ENCODE measurements at places on chromosomes 6 and 20.

DNA sequence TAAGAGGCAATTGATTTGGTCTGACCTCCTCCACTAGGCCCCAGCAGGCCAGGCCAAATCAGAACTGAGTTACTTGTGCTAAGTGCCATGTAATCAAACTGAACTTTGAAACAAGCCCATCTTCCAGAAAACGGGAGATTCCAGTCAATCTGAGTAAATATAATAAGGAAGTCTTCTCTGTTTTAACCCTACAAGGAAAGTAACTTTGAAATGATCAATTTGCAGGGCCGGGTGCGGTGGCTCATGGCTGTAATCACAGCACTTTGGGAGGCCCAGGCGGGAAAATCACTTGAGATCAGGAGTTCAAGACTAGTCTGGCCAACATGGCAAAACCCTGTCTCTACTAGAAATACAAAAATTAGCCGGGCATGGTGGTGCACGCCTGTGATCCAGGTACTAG lies 2.0 kb upstream of the SHLD1 start:
- DNase-seq: no peak

GRCh38 chr20:24662322-24662721 lies 192.9 kb downstream of the SYNDIG1 start:
- DNase-seq: no peak

DNA sequence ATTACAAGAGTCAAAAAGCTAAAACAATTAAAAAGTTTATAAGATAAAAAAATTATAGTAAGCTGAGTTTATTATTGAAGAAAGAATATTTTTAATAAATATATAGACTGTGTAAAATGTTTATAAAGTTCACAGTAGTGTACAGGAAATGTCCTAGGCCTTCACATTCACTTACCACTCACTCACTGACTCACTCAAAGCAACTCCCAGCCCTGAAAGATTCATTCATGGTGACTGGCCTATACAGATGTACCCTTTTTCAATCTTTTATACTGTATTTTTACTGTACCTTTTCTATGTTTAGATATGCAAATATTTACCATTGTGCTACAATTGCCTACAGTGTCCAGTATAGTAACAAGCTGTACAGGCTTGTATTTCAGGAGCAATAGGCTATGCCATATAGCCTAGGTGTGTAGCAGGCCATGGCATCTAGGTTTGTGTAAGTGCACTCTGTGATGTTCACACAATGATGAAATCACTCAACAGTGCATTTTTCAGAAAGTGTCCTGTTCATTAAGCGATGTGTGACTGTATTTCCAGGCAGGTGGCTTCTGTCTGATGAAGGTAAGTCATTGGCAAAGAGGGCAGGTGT lies 130.2 kb downstream of the BTBD3 start:
- no peak for DNase-seq

GRCh38 chr6:2725999-2726567 lies 24.6 kb downstream of the MYLK4 start:
- DNase-seq: no peak

DNA sequence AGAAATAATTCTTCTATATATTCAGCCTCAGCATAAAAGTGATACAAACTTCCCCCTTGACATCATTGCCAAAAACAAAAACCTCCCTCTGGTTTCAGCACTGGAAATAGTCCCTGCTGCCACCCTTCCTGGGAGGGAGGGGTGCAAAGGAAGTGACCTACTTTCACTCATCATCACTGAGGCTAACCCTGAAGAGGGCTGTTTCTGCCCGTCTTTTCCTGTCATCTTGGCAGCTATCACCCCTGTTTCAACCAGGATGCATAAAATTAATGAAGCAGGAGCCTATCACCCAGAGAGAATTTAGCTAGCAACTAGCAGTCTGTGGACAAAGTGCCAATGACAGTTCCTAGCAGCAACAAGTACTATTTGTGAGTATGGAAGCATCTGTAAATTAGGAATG lies 397.8 kb downstream of the LAMA2 start:
- no peak for DNase-seq

DNA sequence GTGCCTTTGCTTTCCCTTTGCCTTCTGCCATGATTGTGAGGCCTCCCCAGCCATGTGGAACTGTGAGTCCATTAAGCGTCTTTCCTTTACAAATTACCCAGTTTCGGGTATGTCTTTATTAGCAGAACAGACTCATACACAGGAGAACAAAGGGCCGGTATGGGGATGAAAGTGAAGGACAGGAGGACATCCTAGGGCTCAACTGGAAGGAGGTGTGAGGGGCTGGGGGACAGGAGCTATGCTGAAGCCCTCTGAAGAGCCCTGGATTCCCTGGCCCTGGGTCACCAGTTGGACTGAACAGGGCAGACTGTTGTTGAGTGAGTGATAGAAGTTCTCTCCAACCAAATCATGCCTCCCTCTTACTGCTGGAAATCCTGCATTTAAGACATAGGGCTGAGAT lies 105.8 kb downstream of the SCML4 start:
- DNase-seq: no peak

- no peak for DNase-seq
Measured at GRCh38 chr20:5670036-5670536, 80.1 kb upstream of the SHLD1 start.

DNA sequence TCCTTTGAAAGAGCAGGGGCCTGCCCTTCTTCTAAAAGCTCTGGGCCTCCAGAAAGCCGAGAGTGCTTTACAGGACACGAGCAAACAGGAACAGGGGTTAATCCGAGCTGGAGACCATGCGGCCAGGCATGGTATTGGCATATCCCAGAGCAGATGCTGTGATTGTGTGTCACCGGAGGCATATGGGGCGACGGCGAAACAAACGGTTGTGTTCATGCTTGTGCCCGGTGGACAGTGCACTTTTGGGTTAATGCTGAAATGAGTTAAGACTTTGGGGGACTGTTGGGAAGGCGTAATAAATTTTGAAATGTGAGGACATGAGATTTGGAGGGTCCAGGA lies 1088.7 kb upstream of the DEFB115 start:
- DNase-seq: no peak

GRCh38 chr6:34671367-34671766 lies 25.2 kb downstream of the ILRUN start:
- no peak for DNase-seq

DNA sequence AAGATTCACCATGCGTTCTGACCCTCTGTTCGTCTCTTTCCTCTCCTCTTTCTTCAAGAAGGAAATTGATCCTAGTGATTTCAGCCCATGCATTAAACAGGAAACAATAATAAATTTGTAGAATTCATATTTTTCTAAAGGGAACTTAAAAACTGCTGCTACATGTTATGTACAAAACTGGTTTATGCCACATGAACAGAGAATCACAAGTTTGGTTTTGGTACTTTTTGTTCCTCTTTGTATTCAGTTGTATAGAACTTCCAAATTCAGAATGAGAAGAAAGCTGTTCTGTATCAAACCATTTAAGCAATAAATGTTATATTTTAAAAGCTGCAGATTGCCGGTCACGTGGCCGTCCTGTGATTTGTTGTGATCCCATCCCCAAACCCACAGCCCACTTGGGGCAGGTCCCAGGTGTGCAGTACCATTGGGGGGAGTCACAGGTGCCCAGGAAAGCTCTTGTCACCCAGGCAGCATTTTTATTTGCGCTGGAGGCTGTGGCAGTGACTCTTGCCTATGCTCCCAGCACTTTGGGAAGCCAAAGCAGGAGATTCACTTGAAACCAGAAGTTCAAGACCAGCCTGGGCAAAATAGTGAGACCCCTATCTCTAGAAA lies 61.2 kb downstream of the SSR1 start:
- DNase-seq: no peak
